ENCODE measurements at places on chromosomes 6 and 20.
A peak's percentile ranks its signal among the peaks of the same experiment; 100 is the strongest.

- no peak for DNase-seq
These were observed 154.0 kb downstream of the JARID2 start for GRCh38 chr6:15399641-15400470.

- DNase-seq, result no peak
These were observed 243.7 kb downstream of the CD83 start for GRCh38 chr6:14361297-14361696.

DNA sequence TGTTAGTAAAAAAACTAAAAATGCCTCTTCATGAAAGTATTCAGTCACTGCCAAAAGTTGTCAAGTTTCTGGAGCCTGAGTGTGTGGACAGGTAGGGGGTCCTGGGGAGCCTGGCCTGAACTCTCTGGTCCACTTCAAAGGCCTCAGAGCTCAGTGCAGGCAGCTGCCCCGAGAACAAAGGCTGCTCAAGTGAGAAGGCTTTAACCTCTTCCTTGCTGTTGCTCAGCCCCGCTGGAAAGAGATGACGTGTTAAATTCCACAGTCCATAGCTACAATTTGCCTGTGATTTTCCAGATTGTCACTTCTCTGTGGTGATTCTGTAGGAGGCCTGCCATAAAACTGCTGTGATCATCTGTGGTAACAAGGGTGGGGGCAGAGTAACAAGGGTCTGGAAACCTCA lies 96.9 kb downstream of the FAM120B start:
- DNase-seq, result no peak

- DNase-seq, result no peak
These were observed 74.9 kb downstream of the HS3ST5 start for GRCh38 chr6:114267897-114268296.

DNA sequence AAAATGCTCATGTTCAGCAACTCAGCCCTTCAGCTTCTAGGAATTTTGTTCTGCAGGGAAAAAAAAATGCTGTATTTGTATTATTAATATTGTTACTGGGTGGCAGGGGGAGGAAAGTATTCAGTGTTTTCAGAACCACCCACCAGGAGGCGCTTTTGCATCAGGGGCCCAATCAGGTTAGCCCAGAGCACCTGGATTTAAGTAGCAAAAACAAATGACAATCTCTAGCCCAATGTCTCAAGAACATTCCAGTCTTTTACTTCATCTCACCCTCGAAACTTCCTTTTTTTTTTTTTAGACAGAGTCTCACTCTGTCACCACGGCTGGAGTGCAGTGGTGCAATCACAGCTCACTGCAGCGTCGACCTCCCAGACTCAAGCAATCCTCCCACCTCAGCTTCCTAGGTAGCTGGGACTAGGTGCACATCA lies 635 bp upstream of the C20orf203 start:
- peak; percentile 78 for DNase-seq

DNA sequence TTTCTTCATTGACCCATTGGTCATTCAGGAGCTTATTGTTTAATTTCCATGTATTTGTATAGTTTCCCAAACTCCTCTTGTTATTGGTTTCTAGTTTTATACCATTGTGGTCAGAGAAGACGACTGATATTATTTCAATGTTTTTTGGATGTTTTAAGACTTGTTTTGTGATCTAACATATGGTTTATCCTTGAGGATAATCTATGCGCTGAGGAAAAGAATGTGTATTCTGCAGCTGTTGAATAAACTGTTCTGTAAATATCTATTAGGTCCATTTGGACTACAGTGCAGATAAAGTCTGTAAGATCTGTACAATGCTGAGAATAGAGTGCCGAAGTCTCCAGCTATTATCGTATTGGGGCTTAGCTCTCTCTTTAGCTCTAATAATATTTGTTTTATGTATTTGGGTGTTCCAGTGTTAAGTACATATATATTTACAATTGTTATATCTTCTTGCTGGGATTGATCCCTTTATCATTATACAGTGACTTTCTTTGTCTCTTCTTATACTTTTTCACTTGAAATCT lies 223.3 kb upstream of the ZNF217 start:
- DNase-seq, result no peak

GRCh38 chr6:108966855-108967755 lies 118.9 kb downstream of the ARMC2 start:
- no peak for DNase-seq

DNA sequence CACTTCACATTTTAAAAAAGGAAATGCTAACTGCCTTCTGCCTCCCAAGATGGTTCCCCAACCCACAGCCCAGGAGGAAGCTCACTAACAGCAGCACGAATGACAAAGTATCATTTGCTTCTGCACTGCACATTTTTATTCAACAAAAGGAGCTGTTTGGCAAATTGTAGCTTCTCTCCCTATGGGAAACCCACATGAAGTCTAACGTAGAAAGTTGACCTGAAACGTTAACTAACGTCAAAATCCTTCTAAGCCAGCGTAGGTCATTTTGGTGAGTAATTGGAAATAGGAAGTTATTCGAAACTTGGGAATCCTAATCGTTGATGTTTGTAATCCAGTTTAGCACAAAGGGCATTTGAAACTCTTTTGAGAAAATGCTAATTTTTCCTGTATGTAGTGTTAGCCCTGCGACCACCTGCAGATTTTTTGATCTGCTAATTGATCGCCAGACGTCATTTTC lies 2.9 kb downstream of the SALL4 start:
- DNase-seq, result no peak

DNA sequence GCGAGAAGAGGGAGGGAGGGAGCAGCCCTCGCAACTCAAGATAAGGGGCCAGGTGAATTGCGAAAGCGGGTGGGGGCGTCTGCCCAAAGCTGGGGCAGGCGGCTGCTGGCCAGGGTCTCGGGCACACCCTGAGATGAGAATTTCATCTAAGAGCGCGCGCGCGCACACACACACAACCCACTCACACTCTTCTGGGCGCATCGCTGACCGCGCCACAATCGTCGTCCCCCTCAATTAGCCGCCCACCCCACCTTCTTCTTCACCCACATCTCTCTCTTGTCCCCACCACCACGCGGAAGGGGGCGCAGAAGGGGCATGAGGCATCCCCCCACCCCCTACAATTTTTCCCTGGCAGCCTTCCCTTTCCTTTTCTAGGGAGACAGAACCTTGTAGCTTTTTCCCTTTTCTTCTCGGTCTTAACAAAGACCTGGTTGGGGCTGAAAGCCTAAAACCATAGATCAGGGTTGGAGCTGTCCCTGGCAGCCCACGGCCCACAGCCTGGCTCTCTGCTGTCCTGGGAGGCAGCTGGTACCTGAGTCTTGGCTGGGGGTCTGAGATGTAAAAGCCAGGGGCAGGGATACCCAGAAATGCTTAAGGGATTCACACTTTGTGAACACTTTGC lies 737 bp upstream of the PTPRT start:
- DNase-seq, result no peak

DNA sequence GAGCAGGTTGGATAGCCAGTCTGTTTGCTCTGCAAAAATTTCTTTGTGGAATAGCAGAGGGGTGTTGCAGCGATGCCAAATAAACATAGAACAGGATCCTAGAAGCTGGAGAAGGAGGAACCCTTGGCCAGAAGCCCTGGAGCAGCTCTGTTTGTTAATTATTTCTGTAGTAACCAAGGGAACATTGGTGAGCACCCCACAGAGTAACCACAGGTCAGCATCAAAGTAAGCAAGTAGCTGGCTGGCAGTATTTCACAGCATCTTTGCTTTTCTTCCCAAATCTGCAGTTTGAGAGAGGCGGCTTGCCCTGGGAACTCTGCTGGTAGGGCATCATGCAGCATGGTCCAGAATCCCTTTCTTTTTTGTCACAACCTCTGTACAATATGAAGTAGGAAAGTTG lies 12.7 kb upstream of the APMAP start:
- DNase-seq, result no peak

DNA sequence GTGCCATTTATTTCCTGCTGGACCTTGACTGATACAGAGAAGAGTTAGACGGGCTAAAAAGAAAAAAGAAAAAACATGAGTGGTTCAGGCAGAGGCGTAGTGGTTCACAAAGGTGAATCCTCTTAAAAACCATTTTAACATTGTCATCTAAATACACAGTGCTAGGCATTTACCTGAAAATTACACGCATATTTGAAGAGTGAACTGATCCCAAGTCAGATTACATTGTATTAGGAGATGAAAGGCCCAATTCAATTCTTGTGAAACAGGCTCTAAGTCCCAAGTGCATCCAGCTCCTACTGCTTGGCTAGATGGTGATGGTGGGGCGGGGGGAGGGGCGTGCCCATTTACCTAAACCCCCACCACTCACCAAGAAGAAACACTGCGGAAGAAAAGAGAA lies 46.7 kb upstream of the ATXN1 start:
- no peak for DNase-seq

DNA sequence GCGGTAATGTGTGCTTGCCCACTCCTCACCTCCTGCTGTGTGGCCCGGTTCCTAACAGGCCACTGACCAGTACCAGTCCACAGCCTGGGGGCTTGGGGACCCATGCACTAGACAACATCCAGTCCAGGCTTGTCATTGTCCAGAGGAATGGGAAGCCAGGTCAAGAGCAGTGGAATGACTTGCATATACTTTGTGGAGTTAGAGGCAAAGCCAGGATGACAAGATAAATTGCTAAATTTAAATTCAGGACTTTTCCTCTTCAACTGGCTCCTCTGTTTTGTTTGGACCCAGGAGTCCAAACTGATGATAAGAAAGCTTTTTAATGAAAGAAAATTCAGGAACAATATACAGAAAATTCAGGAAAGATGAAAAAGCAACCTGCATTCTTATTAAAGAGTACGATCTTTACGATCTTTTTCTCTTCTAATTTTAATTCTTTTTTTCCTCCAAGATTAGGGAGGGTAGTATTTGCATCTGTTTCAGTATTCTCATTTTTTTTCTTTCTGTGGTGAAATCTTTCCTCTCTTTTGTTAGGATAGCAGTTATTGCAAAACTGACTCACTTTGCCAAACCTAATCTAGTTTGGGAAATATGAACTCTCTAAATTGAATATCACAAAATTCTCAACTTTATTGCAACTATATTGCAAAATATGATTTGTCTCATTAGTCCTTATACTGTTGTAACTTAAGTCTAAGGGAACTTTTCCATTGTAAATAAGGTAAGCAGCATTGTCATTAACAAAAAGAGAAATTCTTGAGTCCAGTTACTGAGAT lies 48.2 kb downstream of the DCBLD1 start:
- no peak for DNase-seq

DNA sequence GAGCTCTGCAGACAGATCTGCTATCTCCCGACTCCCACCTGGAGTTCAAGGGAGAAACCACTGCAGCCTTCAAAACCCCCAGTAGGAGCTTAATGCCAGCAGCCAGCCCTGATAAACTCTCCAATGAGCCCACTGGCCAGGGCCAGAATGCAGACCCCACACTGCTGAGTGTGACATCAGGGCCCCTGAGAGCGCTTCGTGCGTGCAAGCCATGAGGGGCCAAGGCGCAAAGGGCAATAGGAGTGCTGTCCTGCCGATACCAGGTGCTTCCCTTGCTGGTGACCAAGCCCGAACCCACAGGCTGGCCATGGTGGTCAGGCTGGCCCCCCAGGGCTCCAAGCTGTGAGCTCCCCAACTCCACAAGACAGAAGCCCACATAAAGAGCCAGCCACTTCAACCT lies 33.2 kb upstream of the CST7 start:
- no peak for DNase-seq

- DNase-seq, result no peak
These were observed 112.6 kb downstream of the GPR63 start for GRCh38 chr6:96724641-96725040.

GRCh38 chr6:91486200-91486599 lies 899.3 kb upstream of the MAP3K7 start:
- DNase-seq, result no peak

- no peak for DNase-seq
These were observed 463.8 kb downstream of the BMP2 start for GRCh38 chr20:7231303-7231702.

DNA sequence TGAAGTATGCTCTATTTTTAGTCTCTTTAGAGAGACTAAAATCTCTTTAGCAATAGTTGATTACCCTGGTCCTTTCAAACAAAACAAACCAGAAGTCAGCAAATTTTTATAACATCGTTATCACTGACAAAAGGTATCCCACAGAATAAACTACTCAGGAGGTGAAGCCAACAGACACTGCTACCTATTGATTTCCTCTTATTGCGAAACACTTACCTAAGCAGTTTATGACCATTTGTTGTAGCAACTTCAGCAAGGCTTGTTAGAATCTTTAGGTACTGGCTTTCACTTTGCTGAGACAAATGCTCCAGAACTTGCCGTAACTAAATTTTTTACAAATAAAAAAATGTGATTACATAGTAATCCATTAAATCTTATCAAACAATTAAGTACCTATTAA lies 64.4 kb downstream of the HACE1 start:
- DNase-seq, result no peak

- DNase-seq, result no peak
These were observed 1.4 kb upstream of the SEC63 start for GRCh38 chr6:107959392-107959791.

DNA sequence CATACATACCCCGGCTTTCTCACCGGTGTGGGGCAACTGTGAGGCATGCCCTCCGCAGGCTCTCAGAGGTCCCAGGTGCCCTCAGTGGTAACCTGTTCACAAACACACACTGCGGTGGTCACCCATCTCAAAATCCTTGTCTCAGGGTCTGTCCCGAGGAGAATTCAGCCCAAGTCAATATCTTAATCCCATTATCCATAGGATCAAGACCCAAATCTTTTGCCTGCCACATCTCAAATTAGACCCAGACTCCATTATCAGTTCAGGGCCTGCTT lies 140.8 kb downstream of the CDC5L start:
- no peak for DNase-seq

DNA sequence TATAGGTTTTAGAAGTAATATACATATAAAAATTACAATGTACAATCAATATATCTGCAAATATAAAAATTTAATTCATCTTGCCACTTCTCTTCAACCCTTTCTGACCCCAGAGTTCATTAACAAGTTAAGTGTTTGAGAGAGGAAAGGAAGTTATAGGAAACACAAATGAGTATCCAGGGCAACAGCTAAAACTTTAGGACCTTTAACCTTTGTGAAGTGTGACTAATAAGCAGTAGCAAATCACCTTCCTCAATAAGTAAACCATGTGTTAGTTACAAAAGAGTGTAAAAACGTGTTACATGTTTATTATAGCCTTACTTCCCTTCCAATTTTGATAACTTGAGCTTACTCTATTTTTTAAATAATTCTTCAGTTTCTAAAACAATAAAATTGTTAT lies 73.4 kb upstream of the SIM1 start:
- no peak for DNase-seq

GRCh38 chr20:25865715-25866656 lies 169.3 kb upstream of the ZNF337 start:
- DNase-seq, result peak; percentile 65

DNA sequence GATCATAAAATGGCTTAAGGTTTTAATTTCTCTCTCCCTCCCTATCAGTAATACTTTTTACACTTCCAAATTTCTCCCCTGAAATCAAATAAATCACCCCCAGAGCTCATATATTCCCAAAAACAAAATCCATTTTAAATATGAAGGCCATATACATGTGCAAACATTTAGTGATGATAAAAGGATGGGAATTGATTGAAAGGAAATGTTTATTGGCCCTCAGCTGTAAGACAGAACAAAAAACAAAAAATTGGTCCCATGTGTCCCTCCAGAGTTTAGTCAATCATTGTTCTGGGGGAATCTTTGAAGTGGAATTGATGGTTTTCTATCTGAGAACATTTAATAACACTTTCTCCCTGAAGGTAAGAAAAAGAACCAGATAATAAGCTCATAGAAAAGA lies 91.7 kb downstream of the COL12A1 start:
- no peak for DNase-seq
